ENCODE measurements at places on chromosomes 5 and 9. TPM values are rescaled to one million over a fixed set of nuclear protein-coding genes. Genes with fewer than 3 reads are reported as not detected.

GRCh38 chr5:156147261-156147943 lies 179.6 kb upstream of the SGCD start:
- DNase-seq: no peak

- DNase-seq: no peak
Observed at GRCh38 chr5:137891849-137892248, 2.6 kb downstream of the PKD2L2 start.

GRCh38 chr5:159392871-159393270 lies 62.6 kb upstream of the IL12B start:
- no peak for DNase-seq

The ORM2 gene
- 0.84 TPM for total RNA-seq

The KCNV2 gene
- not detected for total RNA-seq

The ARHGEF39 gene
- total RNA-seq: 1.2 TPM

Measured in activated T-cell treated with anti-CD3 and anti-CD28 coated beads, Interleukin-2, amount 50 U/mL, for 4 hours (primary cell).